ENCODE measurements at places on chromosomes 2 and 18. TPM values are rescaled to one million over a fixed set of nuclear protein-coding genes. Genes with fewer than 3 reads are reported as not detected.

HAAO gene
- total RNA-seq, result not detected

CENPA gene
- total RNA-seq, result 1.5 TPM

FBLN7 gene
- total RNA-seq, result 14.7 TPM

DNAH7 gene
- total RNA-seq, result 1.4 TPM

TIA1 gene
- total RNA-seq, result 97.5 TPM

HMSD gene
- total RNA-seq, result not detected

AQP12B gene
- not detected for total RNA-seq

ALPP gene
- not detected for total RNA-seq

CCDC85A gene
- total RNA-seq, result 2.1 TPM

ABCG8 gene
- total RNA-seq, result not detected

ZNF396 gene
- total RNA-seq, result 0.27 TPM

NOSTRIN gene
- not detected for total RNA-seq

RAD51AP2 gene
- total RNA-seq, result 0.37 TPM
